ENCODE measurements at places on chromosomes 12 and 14.
A peak's percentile ranks its signal among the peaks of the same experiment; 100 is the strongest.

GRCh38 chr12:47302111-47302671, 222.4 kb upstream of the AMIGO2 start:
- peak; percentile 76 for DNase-seq

GRCh38 chr14:104776481-104776880, 19.1 kb downstream of the AKT1 start:
- no peak for DNase-seq

- no peak for DNase-seq
Observed at GRCh38 chr14:71591929-71592328, 340.3 kb upstream of the RGS6 start.

DNA sequence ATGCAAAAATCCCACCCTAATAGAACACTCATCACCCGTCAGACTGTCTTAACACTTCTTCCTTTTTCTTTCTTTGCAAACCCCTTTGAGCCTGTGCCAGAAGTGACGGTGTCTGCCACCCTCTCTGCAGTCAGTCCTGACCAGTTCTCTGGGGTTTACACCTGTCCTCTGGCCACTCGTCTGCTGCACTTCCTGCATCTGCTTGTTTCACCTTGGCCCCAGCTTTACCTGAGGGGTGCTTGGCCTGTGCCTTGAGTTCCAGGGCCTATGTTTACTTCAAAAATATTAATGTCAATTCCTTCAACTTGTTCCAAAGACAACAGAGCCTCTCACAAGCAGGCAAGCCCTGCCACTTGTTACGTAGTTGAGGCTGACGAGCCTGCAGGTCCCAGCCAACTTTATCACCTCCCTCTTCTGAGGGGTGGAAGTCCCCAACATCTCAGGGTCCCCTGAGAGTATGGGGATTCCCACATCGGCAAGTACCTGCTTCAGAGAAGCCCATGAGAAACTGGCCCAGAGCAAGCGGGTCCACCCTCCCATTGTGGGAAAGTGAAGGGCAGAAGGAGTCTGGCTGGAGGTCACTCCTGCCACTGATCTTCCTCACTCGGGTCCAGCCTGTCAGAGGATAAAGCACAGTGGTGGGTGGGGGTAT, 205.4 kb downstream of the DAD1 start:
- DNase-seq, result no peak

DNA sequence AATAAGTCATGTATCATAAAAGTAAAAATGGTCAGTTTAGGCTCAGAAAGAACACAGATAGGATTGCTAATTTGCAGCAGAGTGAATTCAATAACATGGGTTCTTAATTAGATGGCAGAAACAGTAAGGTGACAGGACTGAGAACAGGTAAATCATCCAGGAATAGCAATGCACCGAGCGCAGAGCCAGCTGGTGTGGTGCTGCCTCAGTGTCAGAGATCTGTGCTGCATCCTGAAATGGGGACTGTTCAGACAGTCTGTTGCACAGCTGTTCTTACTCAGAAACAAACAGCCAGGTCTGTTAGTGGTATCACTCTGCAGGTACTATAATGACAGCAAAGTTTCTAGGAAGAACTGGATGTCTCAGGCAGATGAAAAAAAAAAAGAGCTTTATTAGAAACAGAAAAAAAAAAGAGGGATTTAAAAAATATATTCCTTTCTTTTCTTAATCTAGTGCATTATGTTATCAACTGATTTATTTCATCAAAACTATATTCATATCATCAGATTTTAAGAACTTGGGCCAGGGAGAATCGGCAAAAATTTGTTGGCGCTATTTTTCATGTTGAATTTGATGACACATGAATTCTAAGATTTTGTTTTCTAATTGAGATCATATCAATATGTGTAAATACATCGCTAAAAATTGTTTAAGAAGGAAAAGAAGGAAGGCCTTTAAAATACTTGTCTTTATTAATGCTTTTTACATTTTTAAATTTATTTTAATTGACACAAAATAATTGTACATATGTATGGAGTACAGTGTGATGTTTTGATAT, 501.8 kb downstream of the PRKD1 start:
- DNase-seq, result no peak

DNA sequence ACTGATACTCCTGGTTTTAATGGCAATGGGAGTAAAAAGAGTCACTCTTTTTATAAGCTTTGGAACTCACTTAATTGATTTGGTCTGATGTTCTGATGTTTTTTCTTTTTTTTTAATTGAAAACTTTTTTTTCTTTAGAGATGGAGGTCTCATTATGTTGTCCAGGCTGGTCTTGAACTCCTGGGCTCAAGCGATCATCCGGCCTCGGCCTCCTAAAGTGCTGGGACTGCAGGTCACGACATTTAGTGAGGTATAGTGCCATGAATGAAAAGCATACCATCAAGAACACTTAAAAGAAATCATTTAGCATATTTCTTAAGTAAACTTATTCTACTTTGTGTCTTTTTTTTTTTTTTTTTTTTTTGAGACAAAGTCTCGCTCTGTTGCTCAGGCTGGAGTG, 12.7 kb upstream of the EID3 start:
- no peak for DNase-seq

DNA sequence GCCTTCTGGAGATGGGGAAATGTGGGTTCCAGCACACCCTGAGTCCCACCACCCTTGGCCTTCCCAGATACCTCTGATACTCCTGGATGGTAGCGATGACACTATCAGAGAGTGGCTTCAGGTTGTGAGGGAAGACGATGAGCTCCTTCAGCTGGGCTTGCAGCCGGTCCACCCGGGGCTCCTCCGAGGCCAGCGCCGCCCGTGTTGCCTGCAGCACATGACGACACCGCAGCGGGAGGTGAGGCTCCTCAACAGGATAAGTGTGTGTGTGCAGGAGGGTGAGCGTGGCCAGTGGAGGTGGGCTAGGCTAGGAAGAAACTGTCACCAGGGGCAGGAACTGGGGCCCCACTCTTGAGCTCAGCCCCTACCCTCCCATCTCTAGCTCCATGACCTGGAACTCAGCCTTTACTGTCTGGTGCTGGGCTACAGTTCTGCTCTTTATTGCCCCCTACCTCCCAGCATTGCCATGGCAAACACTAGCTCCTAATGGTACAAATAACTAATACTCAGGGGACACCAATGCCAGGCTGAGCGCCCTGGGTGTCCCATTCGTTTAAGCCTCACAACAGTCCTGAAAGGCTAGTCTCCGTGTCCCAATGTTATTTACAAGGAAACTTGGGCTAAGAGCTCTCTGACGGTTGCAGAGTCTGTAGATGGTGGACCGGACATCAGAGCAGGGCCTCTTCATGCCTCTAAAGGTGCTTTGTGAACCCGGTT, 64.1 kb downstream of the SYNE3 start:
- DNase-seq, result peak; percentile 59

GRCh38 chr12:52631264-52631663, 12.9 kb upstream of the KRT73 start:
- DNase-seq, result no peak

GRCh38 chr14:85618978-85619377, 89.0 kb downstream of the FLRT2 start:
- no peak for DNase-seq

DNA sequence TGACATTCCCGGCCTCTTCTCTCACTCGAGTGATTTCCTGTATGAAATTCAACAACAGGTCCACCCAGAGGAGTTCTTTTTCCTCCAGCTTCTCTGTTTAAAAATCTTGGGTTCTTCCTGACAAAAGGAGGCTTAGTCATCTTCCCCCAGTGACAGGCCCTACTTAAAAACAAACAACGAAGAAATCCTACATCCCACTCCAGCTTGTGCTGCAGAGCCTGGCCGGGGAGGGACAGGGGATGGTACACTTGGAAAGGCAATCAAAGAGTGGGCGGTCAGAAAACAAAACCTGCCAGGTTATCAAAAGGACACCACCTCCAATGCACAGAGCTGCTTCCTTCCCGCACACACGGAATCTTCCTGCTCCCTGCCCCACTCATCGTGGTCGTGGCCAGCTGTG, 101.3 kb downstream of the CACNA1C start:
- DNase-seq, result no peak

All from mesendoderm (in vitro differentiated cells).